Activated CD4-positive, CD25-positive, alpha-beta regulatory T cell (primary cell): ENCODE measurements at places on chromosomes 12 and 14.

DNA sequence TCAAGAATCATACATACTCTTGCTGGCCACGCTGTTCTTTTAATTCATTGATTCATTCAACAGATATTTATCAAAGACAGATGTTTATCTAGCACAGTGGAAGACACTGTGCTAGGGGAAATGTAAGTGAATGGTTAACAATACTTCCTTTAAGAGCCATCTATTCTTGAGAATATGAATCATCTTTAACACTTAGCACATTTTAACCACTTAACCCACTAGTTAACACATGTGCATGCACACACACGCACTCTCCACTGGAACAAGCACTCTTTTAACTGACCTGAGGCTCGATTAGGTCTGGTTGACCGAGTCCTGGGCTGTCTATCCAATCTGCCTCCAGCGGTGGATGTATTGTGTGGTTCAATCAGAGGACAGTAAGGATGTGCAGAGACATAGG is 34.6 kb downstream of the LMNTD1 start:
- DNase-seq, result no peak

- DNase-seq, result no peak
Measured at GRCh38 chr12:911191-911826, 38.2 kb downstream of the RAD52 start.

DNA sequence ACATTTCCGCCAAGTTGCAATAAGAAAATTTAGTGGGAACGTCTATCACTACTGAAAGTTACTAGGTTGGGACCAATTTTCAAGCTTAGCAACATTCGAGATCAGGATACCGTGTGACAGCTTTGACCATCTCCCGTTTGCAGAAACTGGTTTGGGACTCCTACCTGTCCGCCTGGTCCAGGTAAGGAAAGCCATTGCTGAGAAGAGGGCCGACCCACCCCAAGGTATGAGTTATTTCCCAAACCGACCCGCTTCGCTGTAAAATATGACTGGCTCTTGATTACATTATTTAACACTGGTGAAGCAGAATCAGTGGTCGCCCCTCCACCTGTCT is 271 bp downstream of the DNAI7 start:
- no peak for DNase-seq

- no peak for DNase-seq
Measured at GRCh38 chr14:49306152-49306751, 279.9 kb downstream of the RPS29 start.

GRCh38 chr12:1171657-1172408 is 180.8 kb downstream of the ERC1 start:
- DNase-seq, result no peak

- DNase-seq, result no peak
Measured at GRCh38 chr14:44897845-44898151, 63.9 kb downstream of the KLHL28 start.

GRCh38 chr12:124389138-124389724 is 94.3 kb downstream of the RFLNA start:
- DNase-seq, result peak; percentile 21

DNA sequence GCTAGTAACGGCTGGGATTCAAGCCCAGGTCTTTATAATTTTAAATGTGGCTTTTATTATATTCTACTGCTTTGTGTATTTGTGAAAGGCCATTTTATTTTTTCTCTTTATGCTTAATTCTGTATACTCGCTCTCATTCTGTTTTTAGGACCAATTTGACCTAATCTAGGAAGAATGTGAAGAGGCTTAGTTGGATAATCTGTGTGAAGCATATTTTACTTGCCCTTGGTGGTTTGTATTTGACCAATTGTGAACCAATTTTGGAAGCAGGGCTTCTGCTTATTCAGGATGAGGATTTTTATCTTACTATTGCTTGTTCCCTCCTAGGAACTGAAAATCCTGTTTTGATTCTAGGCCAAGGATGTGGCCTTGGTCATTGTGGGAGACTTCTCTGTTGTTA is 113.1 kb downstream of the TTC6 start:
- no peak for DNase-seq

DNA sequence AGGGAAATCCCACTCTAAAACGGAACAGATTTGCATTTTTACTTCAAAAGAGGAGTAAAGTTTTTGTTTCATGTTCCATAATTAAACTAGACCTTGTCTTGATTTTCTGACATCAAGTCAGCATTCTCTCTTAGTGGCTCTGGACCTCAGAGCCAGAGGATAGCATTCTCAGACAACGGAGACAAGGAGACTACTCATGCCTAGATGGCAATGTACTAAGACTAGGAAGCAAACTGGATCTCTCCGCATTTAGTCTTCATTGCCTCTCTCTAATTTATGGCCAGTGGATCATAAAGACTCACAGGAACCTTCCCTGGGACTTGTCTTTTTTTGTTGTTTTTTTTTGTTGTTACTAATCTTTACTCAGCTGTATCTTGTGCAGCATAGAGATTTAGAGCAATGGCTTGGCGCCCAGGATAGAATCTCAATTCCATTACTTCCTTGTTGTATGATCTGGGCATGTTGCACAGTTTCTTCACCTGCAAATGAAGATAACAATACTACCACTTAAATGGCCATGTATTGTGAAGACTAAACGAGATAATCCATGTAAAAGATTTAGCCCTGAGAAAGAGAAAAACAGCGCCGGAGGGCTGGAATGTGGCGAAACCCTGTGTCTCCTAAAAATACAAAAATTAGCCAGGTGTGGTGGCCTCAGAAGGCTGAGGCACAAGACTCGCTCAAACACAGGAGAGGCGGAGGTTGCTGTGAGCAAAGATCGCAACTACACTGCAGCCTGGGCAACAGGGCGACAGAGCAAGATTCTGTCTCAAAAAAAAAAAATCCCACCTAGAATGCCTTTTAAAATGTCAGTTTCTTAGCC is 4.0 kb upstream of the GEMIN2 start:
- DNase-seq, result no peak

DNA sequence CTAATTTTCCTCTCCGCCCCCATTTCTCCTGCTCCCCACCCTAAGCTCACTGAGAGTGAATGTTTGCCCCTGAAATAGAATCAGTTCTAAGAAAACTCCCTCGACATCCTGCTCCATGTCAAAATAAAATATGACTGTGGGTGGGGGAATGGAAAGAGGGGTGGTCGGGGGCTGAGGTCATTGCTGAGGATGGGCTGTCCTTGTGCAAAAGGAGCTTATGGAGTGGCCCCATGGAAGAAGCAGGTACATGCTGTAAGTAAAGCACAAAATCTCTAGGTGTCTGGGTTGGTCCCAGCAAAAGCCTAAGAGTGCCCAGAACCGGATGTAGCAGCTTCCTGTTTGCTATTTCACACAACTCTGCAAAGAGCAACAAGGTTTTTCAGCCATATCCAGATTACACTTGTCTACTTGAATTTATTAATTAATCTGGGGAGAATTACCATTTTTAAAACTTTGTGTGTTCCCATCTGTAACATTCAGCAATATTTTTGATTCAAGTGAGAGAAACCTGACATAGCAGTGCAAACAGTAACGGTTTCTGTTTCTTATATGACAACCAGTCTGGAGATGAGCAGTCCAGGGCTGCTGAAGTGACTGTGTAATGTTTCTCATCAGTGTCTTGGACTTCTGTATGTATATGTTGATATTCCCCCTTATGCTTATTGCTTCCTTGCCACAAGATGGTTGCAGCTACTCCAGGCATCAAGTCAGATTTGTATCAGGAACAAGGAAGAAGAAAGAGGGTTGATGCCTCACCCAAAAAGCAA is 40.4 kb upstream of the GZMB start:
- DNase-seq, result no peak

GRCh38 chr12:125376422-125376821 is 311.2 kb downstream of the AACS start:
- DNase-seq, result no peak

DNA sequence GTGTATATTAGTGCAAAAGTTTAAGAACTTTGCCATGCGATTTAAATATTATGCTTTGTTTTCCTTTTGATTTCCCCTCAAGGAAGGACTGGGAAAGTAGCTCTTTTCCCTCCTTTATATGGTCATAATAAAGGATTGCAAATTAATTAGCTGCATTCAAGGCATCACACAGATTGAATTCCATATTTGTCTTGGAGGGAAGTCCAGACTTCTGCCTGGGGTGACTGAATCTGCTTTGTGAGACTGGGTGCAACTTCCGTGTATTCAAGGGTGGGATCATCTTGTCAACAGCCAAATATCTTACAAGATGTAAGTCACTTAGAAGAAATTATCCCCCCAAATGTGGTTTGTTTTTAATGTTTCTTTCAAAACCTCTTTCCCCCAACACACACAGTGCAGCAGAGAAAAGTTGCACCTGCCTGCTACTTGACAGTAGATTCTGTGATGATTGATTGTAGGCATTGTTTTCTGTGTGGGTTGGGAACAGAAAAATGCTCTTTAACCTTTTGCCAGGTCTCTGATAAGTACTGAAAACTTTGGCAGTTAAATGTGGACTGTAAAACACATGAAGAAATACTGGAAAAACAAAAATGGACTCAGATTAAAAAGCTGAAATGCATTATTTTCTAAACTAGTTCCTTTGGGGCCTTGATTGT is 28.4 kb downstream of the STK38L start:
- DNase-seq, result no peak

GRCh38 chr12:98821232-98821631 is 176.1 kb downstream of the APAF1 start:
- DNase-seq, result no peak

DNA sequence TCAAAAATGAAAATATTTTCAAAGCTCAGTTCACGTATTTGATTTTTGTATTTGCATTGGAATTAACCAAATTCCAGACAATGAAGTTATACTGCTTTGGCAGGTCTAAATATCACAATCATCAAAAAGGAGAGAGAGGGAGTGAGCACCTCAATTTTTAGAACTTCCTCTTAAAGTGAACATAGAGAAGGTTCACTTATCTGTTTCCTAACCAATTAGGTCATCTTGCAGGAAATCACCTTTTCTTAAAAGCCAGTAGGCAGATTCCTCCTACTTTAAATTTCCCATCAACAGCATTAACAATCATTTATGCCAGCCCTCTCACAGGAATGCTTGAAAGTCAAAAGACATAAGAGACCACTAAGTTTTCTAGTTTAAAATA is 388.7 kb downstream of the ZFP36L1 start:
- DNase-seq, result no peak

DNA sequence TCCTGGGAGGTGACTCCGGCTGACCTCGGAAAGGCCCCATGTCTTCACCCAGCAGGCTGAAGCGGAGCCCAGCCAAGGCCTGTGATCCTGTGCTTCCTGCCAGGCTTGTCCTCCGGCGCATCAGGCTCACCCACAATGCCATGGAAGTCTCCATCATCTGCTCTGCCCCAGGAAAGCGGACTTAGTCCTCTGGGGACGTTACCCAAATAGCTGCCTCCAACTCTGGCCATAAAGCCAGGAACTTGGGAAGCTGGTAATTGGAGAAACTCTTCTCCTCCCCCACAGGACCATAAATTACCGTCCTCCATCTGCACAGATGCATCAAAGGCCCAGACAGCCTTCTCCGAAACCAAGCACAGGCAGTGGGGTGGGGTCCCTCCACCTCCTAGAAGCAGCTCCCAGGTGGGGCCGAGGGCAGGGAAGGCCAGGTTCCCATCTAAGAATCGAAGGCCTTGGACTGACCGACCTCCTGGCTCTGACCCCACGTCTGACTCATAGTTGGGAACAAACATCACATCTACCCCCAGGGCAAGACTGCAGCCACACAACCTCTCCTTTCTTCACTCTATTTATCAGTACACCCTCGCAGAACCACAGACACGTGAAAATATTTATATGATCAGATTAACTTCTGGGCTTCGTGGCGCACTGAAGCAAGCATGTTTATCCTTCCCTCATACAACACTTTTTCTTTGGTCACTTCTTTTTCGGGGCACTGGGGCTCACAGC is 56.4 kb downstream of the PITPNM2 start:
- DNase-seq, result no peak

DNA sequence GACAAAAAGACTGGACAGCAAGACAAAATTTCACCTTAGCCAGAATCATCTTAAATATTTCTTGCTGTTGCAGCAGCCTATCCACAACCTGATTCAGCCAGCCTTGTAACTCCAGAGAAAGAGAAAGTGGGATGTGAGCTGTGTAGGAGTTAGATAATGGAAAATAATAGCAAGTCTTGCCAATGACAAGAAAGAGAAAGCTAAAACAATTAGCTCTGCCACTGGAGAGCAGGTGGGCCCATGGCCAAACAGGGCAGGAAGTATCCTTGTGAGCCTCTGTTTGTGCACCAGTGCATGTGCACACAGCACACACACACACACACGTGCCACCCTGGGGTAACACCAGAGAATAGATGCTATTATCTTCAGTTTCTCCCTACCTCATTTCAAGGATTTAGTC is 106.0 kb upstream of the CCDC196 start:
- no peak for DNase-seq

GRCh38 chr12:68359674-68360073 is 27.5 kb upstream of the MDM1 start:
- DNase-seq, result no peak
